Kasumi-1 (cell line): ENCODE measurements at places on chromosomes 3 and 15.

DNA sequence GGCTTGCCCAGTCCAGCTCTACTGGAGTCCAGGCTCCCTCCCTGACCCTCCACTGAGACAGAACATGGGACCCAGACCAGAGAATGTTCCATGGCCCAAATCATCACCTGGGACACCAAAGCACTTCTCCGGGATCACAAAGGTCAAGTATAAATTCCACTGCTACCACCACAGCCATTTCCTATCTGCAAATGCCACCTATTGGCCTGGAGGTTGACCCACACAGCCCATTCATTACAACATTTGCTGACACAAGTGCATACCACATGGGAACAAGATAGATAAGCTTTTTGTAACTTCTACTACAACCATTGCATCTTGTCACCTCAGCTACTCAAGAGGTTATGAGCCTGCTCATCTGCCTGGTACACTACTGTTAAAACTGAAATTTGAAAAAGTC, 126.8 kb upstream of the NECTIN3 start:
- DNase-seq: no peak

- no peak for DNase-seq
These were observed 26.3 kb upstream of the TIPARP start for GRCh38 chr3:156648086-156648485.

- DNase-seq: no peak
These were observed 6.3 kb upstream of the KIF23 start for GRCh38 chr15:69407719-69408400.

GRCh38 chr3:45182915-45183871, 37.0 kb upstream of the CDCP1 start:
- no peak for DNase-seq

DNA sequence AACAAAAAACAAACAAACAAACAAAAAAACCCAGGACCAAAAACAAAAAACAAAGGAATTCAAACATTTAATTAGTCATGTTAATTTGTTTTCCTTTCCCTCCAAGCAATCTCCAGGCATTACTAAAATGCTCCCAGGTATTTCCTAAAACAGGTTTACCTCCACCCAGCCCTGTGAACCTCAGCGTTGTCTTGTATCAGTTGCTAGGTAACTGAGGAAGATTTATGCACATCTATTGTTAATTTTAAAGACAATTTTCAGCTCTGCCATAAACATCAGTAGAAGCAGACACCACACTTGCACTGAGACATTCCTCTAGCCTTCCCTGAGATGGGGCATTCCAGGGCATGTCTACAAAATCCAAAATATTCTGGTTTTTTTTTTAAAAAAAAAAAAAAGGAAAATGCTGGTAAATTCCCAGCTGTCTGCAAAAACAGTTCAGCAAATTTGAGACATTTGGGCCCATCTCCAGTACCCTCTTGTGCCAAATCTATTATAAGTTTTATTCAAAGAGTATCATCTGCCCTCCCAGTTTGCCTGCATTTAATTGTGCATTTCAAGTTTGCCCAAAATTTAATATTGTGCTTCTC, 227.6 kb downstream of the ADAMTS9 start:
- DNase-seq: no peak

GRCh38 chr3:127276396-127276795, 11.4 kb downstream of the PRR20G start:
- DNase-seq: no peak

- no peak for DNase-seq
These were observed 8.5 kb upstream of the ZBED2 start for GRCh38 chr3:111603679-111604078.

GRCh38 chr15:76286271-76286879, 24.9 kb downstream of the ETFA start:
- no peak for DNase-seq
